ENCODE measurements at places on chromosomes 2 and 18.

DNA sequence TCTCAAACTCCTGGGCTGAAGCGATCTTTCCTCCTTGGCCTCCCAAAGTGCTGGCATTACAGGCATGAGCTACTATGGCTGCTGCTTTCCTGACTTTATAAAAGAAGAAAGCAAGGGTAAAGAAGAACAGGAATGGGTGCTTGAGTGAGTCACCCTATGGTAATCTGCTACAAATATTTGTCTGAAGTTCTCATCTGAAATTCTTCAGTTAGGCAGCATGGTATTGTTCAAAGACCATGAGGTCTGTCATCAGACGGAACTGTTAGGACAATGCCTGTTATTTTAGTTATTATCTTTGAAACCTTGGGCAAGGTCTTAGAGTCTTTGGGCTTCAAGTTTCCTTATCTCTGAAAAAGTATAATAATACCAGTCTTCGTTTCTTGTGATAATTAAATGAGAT lies 695.8 kb downstream of the RNF144A start:
- DNase-seq: no peak

GRCh38 chr2:170362313-170362870 lies 184.4 kb downstream of the MYO3B start:
- DNase-seq: no peak

- no peak for DNase-seq
Measured at GRCh38 chr2:153393518-153393917, 85.0 kb downstream of the RPRM start.

GRCh38 chr18:27696148-27696547 lies 480.8 kb downstream of the CDH2 start:
- no peak for DNase-seq

DNA sequence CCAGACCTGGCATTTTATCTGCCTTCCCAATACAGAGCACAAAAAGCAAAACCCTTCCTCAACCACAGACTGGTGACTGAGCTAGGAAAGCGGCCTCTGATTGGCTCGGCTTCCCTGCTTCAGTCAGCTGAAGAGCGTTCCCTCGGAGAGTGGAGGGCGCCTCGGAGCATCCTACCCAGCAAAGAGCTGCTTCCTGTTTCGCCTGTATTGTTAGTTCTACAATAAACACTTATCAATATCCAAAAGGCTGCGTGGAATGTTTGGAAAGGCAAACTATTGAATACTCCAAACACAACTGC lies 125.0 kb downstream of the CACNB4 start:
- no peak for DNase-seq

Data from T-helper 2 cell (primary cell).